ENCODE measurements at places on chromosomes 4 and X.

DNA sequence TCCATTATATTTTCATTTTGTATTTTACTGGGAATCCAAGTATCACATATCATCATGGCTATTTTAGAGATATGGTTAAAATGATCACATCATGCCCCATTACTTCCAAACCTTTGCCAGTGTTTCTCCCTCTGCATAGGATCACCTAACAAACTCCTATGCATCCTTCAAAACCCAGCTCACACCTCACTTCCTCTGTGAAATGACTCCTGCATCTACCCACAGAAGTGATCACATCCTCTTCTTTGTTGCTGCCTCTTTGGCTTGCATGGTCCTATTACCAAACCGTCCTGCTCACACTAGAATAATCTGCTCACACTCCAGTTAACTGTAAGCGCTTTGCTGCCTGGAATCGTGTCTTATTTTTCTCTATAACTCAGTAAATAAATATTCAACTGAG lies 74.7 kb upstream of the C4orf50 start:
- no peak for DNase-seq

DNA sequence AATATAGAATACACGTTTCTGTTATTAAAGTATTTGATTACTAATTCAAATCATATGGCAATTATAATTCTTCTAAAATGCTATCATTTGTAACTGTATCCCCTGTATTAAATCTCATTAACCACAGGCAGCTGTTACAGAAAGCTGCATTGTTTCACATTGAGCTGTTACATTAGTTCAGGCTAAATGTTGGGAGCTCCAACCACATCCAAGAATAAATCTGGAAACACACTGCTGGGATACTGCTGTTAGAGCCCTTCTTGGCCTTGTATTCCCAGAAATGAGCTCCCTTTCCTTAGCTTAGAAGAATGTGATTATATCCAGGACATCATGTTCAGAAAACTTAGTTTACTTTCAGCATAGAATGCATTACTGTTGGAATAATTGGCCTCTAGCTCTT lies 48.2 kb downstream of the GUCY1B1 start:
- peak; percentile 77 for DNase-seq

DNA sequence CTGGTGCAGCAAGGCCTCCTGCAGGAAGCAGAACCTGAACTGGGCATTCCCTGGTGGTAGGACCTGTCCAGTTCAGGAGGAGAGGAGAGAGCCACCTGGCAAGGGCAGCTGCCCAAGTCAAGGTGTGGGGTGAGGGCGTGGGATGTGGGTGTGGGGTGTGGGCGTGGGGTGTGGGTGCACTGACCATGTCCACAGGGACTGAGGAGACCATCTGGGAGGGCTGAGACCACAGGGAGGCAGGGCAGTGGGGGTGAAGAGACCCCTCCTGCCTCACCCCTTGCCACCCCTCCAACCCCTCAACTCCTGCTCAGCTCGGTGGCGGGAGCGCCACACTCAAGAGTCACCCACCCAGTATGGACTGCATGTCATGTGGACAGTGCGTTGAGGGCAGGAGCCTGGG lies 117.9 kb downstream of the CPZ start:
- no peak for DNase-seq

GRCh38 chrX:56268888-56269287 lies 36.7 kb downstream of the KLF8 start:
- no peak for DNase-seq

GRCh38 chr4:151614561-151614960 lies 146.2 kb downstream of the GATB start:
- DNase-seq: no peak

DNA sequence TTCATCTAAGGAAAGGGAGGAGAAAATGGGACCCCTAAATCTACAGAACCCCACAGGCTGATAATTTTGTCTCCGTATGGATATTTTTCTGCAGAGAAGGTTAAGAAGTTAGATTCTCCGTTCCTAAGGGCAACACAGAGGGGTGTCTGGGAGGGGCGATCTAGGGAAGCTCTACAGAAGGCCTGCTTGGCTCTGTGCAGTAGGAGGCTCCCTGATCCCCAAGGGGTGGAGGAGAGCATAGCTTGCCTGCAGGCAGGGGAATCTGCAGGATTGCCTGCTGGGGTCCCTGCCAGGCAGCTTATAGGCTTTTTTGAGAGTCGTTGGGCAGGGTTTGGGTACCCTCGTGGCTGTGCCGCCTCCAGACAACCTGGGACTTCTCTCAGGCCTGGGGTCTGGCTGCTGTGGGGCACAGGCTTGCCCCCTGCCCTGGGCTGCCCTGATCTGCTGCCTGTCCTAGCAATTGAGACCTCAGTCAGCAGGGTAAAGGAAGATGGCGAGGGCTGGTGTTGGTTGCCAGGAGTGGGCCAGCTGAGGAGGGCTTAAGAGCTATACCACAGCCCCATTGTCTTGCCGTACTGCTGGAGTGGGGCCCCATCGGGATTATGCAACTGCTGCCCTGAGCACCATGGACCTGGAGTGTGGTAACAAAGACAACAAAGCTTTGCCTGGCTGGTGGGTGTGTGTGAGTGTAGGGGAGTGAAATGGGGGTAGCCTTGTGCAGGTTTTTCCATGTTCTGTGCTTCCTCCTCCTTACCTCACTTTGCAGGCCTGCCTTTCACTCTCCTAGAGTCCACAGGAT lies 74.1 kb downstream of the EFNB1 start:
- no peak for DNase-seq

GRCh38 chr4:77501851-77502250 lies 103.8 kb upstream of the CXCL13 start:
- DNase-seq: no peak

DNA sequence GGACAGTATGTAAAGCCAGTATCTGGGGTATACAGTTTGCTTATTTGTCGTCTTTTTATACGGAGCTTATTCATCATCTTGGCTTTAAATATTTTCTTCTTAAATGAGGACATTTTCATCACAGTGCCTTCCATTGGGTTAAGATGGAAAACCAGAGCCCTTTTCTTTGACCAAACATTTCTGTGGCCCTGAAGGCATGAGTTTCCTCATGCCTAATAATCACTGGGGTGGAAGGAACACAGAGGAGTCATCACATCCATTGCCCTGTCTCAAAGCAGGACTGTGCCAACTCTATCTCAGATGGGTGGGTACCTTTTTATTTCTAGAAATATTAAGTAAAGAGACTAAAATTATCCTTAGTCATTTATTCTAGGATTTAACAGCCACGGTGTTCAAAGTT lies 40.0 kb downstream of the CHRDL1 start:
- no peak for DNase-seq

GRCh38 chr4:185665655-185666054 lies 130.3 kb upstream of the PDLIM3 start:
- DNase-seq: no peak

DNA sequence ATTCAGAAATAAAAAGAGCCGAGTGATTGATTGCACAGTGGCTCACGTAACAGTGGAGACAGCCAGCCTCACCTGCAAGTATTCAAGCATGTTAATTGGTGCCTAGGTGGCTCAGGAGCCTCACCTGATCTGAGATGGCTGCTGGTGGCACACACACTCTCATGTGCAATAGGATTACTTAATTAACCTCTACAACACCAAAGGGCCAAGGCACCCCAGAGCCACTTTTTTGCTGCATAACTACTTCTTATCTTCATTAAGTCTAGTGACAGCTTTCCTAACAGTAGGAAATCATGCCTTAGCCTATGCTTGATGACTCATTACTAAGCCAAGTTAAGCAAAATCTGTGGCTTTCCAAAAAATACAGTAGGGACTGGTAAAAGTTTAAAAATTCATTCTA lies 117.3 kb upstream of the NOCT start:
- DNase-seq: no peak

- no peak for DNase-seq
Observed at GRCh38 chr4:102390438-102390837, 45.2 kb upstream of the SLC39A8 start.

DNA sequence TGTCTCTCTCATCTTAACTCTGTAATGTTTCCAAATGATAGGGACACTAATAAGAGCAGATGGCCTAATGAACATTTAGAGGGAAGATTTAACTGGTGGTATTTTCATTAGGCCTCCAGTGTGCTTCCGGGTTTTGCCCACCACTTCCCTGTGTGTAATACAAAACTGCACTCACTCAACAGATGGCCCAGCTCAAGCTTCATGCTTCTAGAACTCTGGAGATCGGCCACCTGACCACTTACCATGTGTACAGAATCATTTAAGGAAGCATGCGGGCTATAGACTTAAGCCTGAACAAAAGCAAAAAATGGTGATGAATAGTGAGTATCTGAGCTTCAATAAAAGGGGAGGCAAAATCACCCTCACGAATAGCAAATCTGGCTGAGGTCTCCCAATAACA lies 89.3 kb downstream of the SH2D1A start:
- DNase-seq: no peak

- no peak for DNase-seq
Observed at GRCh38 chrX:111568354-111568753, 56.9 kb downstream of the SERTM2 start.

DNA sequence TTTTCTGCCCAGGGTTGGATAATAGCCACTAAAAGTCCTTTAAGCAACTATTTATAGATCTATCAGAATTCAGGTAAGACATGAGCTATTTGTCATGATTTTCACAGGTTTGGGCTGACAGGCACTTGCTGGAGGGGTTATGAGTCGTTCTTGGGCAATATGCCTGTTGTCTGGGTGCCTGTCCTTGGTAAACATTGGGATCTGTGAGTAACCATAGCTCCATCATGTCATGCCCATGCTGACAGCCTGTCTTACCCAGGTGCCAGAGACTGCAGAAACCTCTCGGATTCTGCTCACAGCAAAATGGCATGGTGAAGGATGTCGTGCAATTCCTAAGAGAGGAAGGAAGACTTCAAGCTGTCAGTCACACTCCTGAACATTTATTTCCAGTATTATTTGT lies 116.0 kb upstream of the PUDP start:
- DNase-seq: peak; percentile 15

DNA sequence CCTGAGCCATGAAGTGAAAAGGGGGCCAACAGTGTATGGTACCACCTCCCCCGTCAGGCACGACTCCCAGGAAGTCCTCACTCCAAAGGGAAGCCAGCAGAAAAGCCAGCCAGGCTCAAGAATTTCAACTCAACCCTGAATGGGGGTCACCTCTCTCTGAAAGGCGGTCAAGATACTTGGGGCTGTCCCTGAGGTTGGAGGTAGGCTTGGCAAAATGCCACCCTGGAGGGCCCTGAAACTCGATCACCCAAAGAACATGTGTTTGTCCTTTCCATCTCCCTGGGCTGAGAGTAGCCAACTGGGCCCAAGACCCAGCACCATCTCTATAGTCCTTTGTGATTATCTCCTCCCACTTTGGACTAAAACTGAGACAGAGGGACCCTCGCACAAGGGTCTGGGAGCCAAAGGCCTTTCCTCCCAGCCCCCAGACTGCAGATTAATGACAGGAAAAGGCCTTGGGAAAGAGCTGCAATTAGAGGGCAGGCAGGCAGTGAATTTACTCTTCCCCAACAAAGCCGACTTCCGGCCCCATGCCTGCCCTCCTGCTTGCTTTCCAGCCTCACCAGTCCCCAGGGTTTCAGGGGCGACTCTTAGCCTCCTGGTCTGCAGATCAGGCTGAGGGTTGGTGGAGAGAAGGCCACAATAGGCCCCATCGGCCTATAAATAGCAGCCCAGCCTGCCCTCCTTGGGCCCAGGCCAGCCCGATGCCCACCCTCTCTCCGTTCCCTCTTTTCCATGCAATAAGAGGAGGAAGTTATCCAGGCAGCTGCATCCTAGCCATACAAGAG lies 5.6 kb downstream of the SASH3 start:
- DNase-seq: no peak

GRCh38 chrX:107845625-107846024 lies 20.0 kb downstream of the MID2 start:
- DNase-seq: no peak

DNA sequence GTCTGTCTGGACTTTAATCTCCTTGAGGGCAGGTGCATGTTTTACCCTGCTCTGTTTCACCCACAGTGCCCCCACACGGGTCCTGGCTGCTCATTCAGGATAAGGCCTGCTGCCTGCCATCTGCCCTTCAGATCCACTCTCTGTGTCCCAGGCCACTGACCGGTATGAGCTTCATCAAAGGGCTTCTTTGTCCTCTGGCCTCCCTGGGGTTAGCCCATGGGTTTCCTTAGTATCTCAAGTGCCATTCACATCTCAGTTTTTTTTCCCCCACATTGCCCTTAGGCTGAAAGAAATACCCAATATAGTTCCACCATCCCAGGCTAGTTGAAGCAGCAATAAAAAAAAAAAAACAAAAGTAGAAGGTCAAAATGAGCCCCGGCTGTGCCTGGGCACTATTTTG lies 9.3 kb downstream of the CD99L2 start:
- DNase-seq: no peak

DNA sequence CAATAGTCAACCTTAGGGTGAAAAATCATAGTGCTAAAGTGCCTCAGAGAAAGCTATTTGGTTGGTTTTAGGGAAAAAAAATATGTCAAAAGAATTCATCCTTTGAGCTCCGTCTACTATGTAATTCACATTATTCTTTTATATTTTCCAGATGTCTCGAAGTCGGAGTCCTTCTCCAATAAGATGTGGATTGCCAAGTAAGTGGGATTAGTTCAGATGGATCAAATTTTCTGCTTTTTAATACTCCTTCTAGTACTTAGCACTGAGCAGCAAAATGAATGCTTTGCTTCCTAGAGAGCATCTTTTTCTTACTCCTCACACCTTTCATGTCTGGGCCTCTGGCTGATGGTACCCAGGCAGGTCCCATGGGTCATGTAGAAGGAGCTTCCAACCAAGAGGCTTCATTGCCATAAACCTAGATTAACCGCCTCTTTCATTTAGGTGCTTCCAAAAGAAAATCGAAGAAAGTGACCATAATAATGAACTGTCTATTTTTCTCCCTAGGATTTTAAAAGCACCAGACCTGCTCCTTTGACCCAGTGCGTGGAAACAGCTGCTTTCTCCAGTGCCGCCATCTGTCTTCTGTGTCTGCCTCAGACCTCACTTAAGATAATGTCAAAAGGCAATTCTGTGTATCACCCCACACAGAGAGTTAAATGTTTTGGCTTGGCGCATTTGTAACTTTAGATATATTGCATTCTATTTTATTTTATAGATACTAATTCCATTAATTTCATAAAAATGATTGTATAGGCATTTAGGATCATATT lies 43.5 kb downstream of the SPATA18 start:
- no peak for DNase-seq

DNA sequence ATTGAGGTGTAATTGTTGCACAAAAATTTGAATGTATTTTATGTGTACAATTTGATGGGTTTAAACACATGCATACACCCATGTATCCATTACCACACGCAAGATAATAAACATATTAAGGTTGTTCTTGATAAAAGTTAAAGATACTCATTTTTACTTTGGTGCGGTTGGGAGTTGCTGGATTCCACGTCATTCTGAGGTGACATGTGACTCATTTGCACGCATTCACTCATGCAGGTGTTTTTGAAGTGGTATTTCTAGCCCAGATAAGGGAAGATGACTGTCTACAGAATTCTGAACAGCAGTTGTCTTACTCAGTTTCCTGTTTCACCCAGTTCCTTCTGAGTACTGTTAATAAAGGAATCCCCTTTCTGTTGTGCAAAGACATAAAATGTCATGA lies 142.0 kb downstream of the RTL3 start:
- no peak for DNase-seq

Measured in fibroblast of gingiva (primary cell).